Heart left ventricle (tissue), 16 donors: ENCODE measurements at places on chromosomes 3 and 15. TPM values are rescaled to one million over a fixed set of nuclear protein-coding genes. Genes with fewer than 3 reads are reported as not detected.
A peak's percentile ranks its signal among the peaks of the same experiment; 100 is the strongest.

The CCR4 gene
- total RNA-seq, result not detected

The LSAMP gene
- total RNA-seq, result 6.2 TPM

The TGM4 gene
- not detected for total RNA-seq

The GMNC gene
- 4.4 TPM for total RNA-seq

The GOLGA8T gene
- 0.45 TPM for total RNA-seq

The ARPP21 gene
- not detected for total RNA-seq

The CFAP91 gene
- 0.16 TPM for total RNA-seq

The GPR15 gene
- total RNA-seq, result not detected

- H3K4me3 ChIP-seq, result no peak overlapping the region
- no peak for DNase-seq
- peaks cover 100% of the 10 kb centered on the region for H3K36me3 ChIP-seq
Observed at GRCh38 chr15:44591326-44591725, 54.4 kb downstream of the EIF3J start.

GRCh38 chr3:65356331-65357248 is 668.8 kb upstream of the ADAMTS9 start:
- no peaks in the 10 kb centered on the region for H3K4me1 ChIP-seq
- no peaks in the 10 kb centered on the region for H3K27me3 ChIP-seq
- H3K27ac ChIP-seq, result peak overlapping the region; percentile 16
- peaks cover 32% of the 10 kb centered on the region for H3K36me3 ChIP-seq
- peak overlapping the region; percentile 39 for H3K4me3 ChIP-seq

GRCh38 chr15:99974246-99974645 is 241.0 kb upstream of the LYSMD4 start:
- no peak overlapping the region for H3K4me3 ChIP-seq
- no peaks in the 10 kb centered on the region for H3K27me3 ChIP-seq
- no peak overlapping the region for H3K27ac ChIP-seq
- H3K4me1 ChIP-seq, result no peaks in the 10 kb centered on the region

DNA sequence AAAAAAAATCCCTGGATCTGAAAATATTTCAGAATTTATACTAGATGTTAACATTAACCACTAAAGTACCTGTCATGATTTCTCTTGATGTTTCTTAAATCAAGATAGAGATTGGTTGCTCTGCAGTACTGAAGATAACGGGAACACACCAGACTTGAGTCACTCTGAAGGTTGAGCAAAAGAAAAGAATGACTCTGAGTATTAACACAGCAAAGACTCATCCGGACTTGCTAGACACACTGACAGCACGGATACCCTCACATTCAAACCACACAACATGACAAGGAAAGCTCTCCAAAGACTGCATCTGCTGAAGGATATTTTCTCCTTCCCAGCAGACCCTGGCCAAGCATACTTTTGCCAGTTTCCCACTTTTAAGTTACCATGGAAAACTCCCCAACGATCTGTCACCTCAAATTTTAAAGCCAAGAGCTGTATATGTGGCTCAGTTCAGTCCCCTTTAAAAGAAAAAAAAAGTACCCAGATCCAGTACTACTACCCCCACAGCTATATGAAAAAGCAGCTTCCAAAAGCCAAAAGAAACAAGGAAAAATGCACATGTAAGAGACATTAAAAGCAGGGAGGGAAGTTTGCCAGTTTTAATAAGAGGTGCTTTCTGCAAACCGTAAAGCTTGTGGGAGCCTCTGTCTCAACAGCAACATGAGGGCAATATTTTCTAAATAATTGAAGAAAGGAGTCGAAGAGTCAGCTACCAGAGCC is 8.3 kb downstream of the EOGT start:
- H3K27ac ChIP-seq, result no peak overlapping the region
- H3K4me1 ChIP-seq, result peaks cover 8% of the 10 kb centered on the region
- DNase-seq, result no peak
- H3K36me3 ChIP-seq, result peaks cover 97% of the 10 kb centered on the region
- H3K27me3 ChIP-seq, result no peaks in the 10 kb centered on the region

DNA sequence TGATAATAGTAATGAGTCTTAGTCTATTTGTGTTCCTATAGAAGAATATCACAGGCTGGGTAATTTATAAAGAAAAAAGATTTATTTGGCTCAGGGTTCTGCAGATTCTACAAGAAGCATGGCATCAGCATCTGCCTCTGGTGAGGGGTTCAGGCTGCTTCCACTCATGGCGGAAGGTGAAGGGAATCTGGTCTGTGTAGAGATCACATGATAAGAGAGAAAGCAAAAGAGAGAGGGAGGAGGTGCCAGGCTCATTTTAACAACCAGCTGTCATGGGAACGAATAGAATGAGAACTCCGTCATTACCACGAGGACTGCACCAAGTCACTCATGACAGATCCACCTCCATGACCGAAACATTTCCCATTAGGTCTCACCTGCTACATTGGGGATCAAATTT is 664.0 kb upstream of the SGO1 start:
- H3K27me3 ChIP-seq, result no peaks in the 10 kb centered on the region
- H3K36me3 ChIP-seq, result no peaks in the 10 kb centered on the region
- no peaks in the 10 kb centered on the region for H3K4me1 ChIP-seq

DNA sequence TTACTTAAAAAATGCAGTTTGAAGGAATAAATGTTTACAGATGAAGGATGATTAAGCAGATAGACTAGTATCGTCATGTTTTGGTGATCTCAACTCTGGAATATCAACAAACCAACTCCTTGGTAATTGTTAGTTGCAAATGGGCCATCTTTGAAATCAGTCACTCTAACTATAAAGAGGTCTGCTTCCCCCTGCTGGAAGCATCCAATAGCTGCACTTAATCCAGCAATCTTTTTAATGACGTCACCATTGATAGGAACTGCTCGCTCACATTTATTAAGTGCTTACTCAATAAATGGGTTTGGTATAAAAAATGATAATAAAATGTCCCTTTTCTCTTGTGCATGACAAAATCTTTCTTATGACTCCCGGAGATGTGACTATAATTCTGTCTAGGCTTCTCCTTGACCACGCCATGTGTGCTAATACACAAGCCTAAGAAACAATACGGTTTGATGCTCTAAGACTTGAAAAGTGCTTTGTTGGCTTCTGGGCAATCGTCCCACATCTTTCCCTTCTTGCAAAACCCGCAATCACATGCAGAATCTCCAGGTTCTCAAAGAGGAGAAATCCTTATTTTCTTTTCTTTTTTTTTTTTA is 227.6 kb upstream of the POU1F1 start:
- no peak overlapping the region for H3K4me3 ChIP-seq
- H3K36me3 ChIP-seq, result no peaks in the 10 kb centered on the region
- DNase-seq, result no peak
- no peaks in the 10 kb centered on the region for H3K27me3 ChIP-seq
- no peak overlapping the region for H3K27ac ChIP-seq
- no peaks in the 10 kb centered on the region for H3K4me1 ChIP-seq

- DNase-seq, result no peak
- no peaks in the 10 kb centered on the region for H3K27me3 ChIP-seq
- H3K27ac ChIP-seq, result peak overlapping the region; percentile 69
- H3K4me3 ChIP-seq, result no peak overlapping the region
Observed at GRCh38 chr3:142210608-142211007, 14.8 kb downstream of the GK5 start.

DNA sequence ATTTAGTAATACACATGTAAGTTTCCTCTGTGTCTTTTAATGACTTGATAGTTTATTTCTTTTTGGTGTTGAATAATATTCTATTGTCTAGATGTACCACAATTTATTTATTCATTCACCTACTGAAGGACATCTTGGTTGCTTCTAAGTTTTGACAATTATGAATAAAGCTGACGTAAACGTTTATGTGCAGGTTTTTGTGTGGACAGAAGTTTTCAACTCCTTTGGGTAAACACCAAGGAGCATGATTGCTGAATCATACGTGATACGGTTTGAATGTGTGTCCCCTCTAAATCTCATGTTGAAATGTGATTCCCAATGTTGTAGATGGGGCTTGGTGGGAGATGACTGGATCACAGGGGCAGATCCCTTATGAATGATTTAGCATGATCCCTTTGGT is 21.5 kb downstream of the SPESP1 start:
- DNase-seq, result no peak
- no peak overlapping the region for H3K4me3 ChIP-seq
- no peaks in the 10 kb centered on the region for H3K36me3 ChIP-seq
- no peaks in the 10 kb centered on the region for H3K4me1 ChIP-seq

GRCh38 chr3:16917256-16917935 is 32.6 kb downstream of the PLCL2 start:
- H3K27me3 ChIP-seq, result no peaks in the 10 kb centered on the region
- peak overlapping the region; percentile 52 for H3K27ac ChIP-seq
- H3K36me3 ChIP-seq, result no peaks in the 10 kb centered on the region
- DNase-seq, result no peak

- H3K4me1 ChIP-seq, result no peaks in the 10 kb centered on the region
- H3K36me3 ChIP-seq, result no peaks in the 10 kb centered on the region
- H3K4me3 ChIP-seq, result no peak overlapping the region
- H3K27ac ChIP-seq, result no peak overlapping the region
- H3K27me3 ChIP-seq, result peaks cover 8% of the 10 kb centered on the region
- no peak for DNase-seq
Observed at GRCh38 chr15:39924437-39924836, 4.4 kb upstream of the GPR176 start.

GRCh38 chr3:129530251-129530791 is 1.9 kb downstream of the RHO start:
- no peaks in the 10 kb centered on the region for H3K27me3 ChIP-seq
- H3K4me3 ChIP-seq, result no peak overlapping the region
- no peaks in the 10 kb centered on the region for H3K36me3 ChIP-seq
- no peak for DNase-seq
- H3K4me1 ChIP-seq, result peaks cover 8% of the 10 kb centered on the region
- no peak overlapping the region for H3K27ac ChIP-seq

DNA sequence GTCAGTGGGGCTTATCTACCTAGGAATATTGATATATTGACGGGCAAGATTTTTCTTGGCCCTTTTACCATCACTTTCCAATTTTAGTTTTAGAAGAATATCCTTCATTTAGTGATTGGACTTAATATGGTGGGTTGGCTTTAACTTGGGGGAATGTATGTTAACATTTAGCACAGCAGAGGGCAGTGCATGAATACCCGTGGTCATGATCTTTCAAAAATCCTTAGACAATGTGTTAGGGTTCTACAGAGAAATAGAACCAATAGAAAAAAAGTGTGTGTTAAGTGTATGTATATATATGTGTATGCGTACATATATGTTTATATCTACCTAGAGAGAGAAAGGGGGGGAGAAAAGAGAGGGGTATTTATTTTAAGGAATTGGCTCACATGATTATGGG is 36.9 kb downstream of the GPR171 start:
- H3K27ac ChIP-seq, result no peak overlapping the region
- DNase-seq, result no peak
- H3K36me3 ChIP-seq, result no peaks in the 10 kb centered on the region
- no peaks in the 10 kb centered on the region for H3K4me1 ChIP-seq
- no peaks in the 10 kb centered on the region for H3K27me3 ChIP-seq

DNA sequence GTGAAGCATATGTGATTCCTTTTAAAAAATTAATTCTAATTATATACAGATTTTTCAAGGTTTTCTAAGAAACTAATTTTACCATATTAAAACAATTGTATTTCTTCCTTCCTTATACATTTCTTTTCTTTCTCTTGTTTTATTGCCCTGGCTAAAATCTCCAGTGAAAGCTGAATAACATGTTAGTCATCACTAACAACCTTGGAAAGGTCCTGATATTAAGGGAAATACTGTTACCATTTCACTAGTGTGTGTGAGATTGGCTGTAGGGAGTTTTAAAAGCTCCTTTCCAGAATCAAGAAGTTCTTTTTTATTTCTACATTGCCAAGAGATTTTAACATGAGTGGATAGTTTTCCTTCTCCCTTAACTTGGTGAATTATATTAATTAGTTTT is 229.7 kb upstream of the EIF1B start:
- H3K4me3 ChIP-seq, result no peak overlapping the region
- no peak for DNase-seq
- no peaks in the 10 kb centered on the region for H3K36me3 ChIP-seq
- H3K27ac ChIP-seq, result no peak overlapping the region
- H3K27me3 ChIP-seq, result no peaks in the 10 kb centered on the region
- H3K4me1 ChIP-seq, result no peaks in the 10 kb centered on the region

DNA sequence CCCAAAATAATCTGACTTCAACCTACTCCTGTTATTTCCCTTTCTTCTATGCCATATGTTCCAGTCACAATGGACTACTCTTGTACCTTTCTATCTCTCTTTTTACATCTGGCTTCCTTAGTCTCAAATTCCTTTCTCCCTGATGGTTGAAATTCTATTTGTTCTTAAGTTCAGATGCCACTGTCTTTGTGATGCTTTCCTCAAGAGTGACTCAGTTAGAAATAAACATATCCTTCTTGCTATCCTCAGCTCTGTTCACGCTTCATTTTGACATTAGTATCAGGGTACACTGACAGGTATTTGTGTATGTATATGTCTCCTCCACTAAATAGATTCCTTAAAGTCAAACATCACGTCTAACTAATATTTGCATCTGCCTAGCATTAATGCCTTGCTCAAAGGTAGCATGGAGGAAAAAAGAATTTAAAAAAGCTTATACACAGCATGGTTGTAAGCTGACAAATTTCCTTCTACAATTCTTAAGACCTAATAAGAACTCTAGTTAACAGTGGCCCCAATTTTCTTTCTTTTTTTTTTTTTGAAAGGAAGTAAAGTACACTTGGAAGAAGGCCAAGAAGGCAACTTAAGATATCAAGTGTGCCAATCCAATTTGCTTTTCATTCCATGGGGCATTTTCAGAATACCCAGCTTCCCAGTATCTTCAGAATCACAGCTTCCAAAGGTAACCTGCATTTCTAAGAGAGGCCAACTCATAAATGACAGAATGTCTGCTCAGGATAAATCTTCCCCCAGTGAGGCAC is 58.0 kb downstream of the CHAC1 start:
- no peaks in the 10 kb centered on the region for H3K27me3 ChIP-seq
- H3K36me3 ChIP-seq, result peaks cover 49% of the 10 kb centered on the region
- no peak overlapping the region for H3K27ac ChIP-seq
- peaks cover 10% of the 10 kb centered on the region for H3K4me1 ChIP-seq

DNA sequence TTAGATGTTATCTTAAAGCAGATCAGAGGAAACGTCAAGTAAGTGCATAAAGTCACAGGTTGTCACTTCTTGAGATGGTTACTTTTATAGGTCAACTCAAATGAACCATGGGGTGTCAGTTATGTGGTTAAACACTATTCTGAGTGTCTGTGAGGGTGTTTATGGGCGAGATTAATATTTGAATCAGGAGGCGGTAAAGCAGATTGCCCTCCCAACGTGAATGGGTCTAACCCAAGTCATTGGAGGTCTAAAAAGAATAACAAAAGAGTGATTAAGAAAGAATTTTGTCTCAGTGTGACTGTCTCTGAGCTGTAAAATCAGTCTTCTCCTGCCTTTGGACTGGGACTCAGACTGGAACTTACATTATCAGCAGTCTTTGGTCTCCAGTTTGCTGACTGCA is 977.5 kb downstream of the NAALADL2 start:
- H3K27ac ChIP-seq, result no peak overlapping the region
- no peak overlapping the region for H3K4me3 ChIP-seq
- no peak for DNase-seq
- H3K4me1 ChIP-seq, result no peaks in the 10 kb centered on the region
- no peaks in the 10 kb centered on the region for H3K27me3 ChIP-seq

- no peaks in the 10 kb centered on the region for H3K36me3 ChIP-seq
- peaks cover 13% of the 10 kb centered on the region for H3K4me1 ChIP-seq
- no peak for DNase-seq
- no peaks in the 10 kb centered on the region for H3K27me3 ChIP-seq
- no peak overlapping the region for H3K27ac ChIP-seq
Observed at GRCh38 chr15:52094811-52095584, 17.6 kb downstream of the BCL2L10 start.

- no peak overlapping the region for H3K27ac ChIP-seq
- no peak for DNase-seq
- no peak overlapping the region for H3K4me3 ChIP-seq
- no peaks in the 10 kb centered on the region for H3K4me1 ChIP-seq
Observed at GRCh38 chr3:196016485-196016884, 65.4 kb downstream of the TFRC start.
